ENCODE measurements at places on chromosomes 1 and 21. TPM values are rescaled to one million over a fixed set of nuclear protein-coding genes. Genes with fewer than 3 reads are reported as not detected.

Gene GUCA2A
- not detected for total RNA-seq

Gene ADORA1
- total RNA-seq, result not detected

Gene CFH
- total RNA-seq, result 5.0 TPM

Gene FAM177B
- total RNA-seq, result 0.19 TPM

Gene NDUFS5
- total RNA-seq, result 122 TPM

Gene MIXL1
- not detected for total RNA-seq

Gene DNALI1
- 0.26 TPM for total RNA-seq

Gene CDA
- total RNA-seq, result not detected

Gene FAM72A
- 37.4 TPM for total RNA-seq

Gene FCGR1A
- not detected for total RNA-seq

Gene SV2A
- total RNA-seq, result 15.8 TPM

Gene SZT2
- 60.2 TPM for total RNA-seq

Gene CD52
- 971 TPM for total RNA-seq

Gene SCYL3
- total RNA-seq, result 14.9 TPM

Gene RAB42
- total RNA-seq, result not detected

Gene ARTN
- not detected for total RNA-seq

DNA sequence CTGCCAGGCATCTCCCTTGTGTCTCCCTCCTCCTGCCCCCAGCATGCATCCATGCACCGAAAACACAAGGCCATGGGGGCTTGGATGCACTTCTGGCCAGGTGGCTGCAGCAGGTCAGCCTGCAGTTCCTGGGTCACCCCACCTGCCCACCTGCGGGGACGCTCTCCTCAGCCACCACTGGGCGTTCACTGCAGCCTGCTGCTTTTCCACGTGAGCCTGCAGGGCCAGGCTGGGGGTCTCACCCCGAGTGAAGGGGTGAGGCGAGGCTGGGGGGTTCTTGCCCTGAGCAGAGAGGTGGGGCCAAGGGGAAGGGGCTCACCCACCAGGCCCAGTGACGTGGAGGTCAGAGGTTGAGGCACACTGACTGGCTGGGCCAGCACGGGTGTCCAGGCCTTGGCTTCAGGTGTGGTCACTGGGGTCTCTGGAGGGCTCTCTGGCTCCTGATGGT lies 64.6 kb downstream of the WNT9A start:
- no peaks in the 10 kb centered on the region for H3K36me3 ChIP-seq
- H3K27ac ChIP-seq, result no peak overlapping the region

- H3K4me3 ChIP-seq, result no peak overlapping the region
- DNase-seq, result no peak
- no peaks in the 10 kb centered on the region for H3K36me3 ChIP-seq
- H3K4me1 ChIP-seq, result no peaks in the 10 kb centered on the region
Measured at GRCh38 chr1:189673217-189673616, 804.4 kb downstream of the BRINP3 start.

- no peaks in the 10 kb centered on the region for H3K4me1 ChIP-seq
- H3K27ac ChIP-seq, result no peak overlapping the region
- no peaks in the 10 kb centered on the region for H3K27me3 ChIP-seq
- H3K36me3 ChIP-seq, result no peaks in the 10 kb centered on the region
- DNase-seq, result no peak
Measured at GRCh38 chr1:86515597-86515996, 31.3 kb upstream of the CLCA4 start.

- H3K27ac ChIP-seq, result no peak overlapping the region
- no peak overlapping the region for H3K4me3 ChIP-seq
- H3K36me3 ChIP-seq, result peaks cover 2% of the 10 kb centered on the region
- peaks cover 4% of the 10 kb centered on the region for H3K4me1 ChIP-seq
- H3K27me3 ChIP-seq, result peaks cover 24% of the 10 kb centered on the region
Measured at GRCh38 chr1:43931711-43932660, 1.6 kb upstream of the ARTN start.

- no peaks in the 10 kb centered on the region for H3K4me1 ChIP-seq
- H3K36me3 ChIP-seq, result no peaks in the 10 kb centered on the region
Measured at GRCh38 chr1:201633811-201634210, 94.9 kb downstream of the NAV1 start.

- no peaks in the 10 kb centered on the region for H3K4me1 ChIP-seq
- no peaks in the 10 kb centered on the region for H3K27me3 ChIP-seq
- DNase-seq, result no peak
- no peaks in the 10 kb centered on the region for H3K36me3 ChIP-seq
- H3K27ac ChIP-seq, result no peak overlapping the region
- no peak overlapping the region for H3K4me3 ChIP-seq
Measured at GRCh38 chr21:27173053-27173452, 206.2 kb upstream of the ADAMTS5 start.

- no peak for DNase-seq
- peaks cover 7% of the 10 kb centered on the region for H3K27me3 ChIP-seq
- H3K4me1 ChIP-seq, result no peaks in the 10 kb centered on the region
- no peaks in the 10 kb centered on the region for H3K36me3 ChIP-seq
- H3K27ac ChIP-seq, result no peak overlapping the region
Measured at GRCh38 chr21:41593760-41594138, 85.8 kb upstream of the TMPRSS2 start.

DNA sequence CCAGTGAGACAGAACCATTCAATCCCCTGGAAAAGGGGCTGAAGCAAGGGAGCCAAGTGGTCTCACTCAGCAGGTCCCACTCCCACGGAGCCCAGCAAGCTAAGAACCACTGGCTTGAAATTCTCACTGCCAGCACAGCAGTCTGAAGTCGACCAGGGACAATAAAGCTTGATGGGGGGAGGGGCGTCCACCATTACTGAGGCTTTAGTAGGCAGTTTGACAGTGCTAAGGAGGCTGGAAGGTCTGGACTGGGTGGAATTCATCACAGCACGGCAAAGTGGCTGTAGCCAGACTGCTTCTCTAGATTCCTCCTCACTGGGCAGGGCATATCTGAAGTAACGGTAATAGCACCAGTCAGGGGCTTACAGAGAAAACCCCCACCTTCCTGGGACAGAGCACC lies 105.4 kb upstream of the GORAB start:
- no peak for DNase-seq
- no peaks in the 10 kb centered on the region for H3K4me1 ChIP-seq
- peaks cover 3% of the 10 kb centered on the region for H3K27me3 ChIP-seq
- H3K36me3 ChIP-seq, result no peaks in the 10 kb centered on the region
- H3K27ac ChIP-seq, result no peak overlapping the region

DNA sequence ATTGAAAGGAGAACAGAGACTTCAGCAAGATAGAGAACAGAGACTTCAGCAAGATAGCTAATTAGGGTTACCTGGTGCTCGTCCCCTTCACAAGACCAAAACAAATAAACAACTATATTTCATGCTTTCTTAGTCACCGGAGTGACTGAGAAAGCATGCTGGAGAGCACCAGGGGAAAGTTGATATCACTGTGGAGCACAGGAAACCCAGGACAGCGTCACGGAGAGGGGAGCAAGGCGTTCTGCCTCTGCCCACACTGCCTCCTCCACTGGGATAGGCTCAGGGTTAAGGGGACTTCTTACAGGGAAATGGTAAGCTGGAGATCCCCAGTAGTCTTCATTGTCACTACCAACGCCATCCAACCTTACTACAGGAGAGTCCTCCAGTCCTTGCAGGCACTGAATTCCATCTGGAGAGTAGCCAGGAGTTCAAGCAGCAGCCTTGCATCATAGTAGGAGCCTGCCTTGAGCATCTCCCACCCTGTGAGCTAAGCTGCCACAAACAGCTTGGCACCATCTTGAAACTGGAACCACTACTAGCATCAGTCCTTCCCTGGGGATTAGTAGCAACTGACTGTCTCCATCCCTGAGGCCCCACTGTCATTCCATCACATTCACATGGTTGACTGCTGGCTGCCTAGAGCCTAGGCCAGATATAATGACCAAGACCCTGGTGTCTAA lies 239.4 kb downstream of the PLPP3 start:
- no peaks in the 10 kb centered on the region for H3K27me3 ChIP-seq
- DNase-seq, result no peak
- no peaks in the 10 kb centered on the region for H3K4me1 ChIP-seq

- no peaks in the 10 kb centered on the region for H3K27me3 ChIP-seq
- no peak for DNase-seq
- H3K27ac ChIP-seq, result peak overlapping the region; percentile 77
- H3K36me3 ChIP-seq, result no peaks in the 10 kb centered on the region
Measured at GRCh38 chr1:149936992-149937705, 470 bp upstream of the MTMR11 start.

GRCh38 chr21:31358158-31358557 lies 14.1 kb upstream of the TIAM1 start:
- peaks cover 13% of the 10 kb centered on the region for H3K27me3 ChIP-seq
- DNase-seq, result no peak
- peaks cover 53% of the 10 kb centered on the region for H3K4me1 ChIP-seq
- H3K36me3 ChIP-seq, result peaks cover 18% of the 10 kb centered on the region
- no peak overlapping the region for H3K27ac ChIP-seq

DNA sequence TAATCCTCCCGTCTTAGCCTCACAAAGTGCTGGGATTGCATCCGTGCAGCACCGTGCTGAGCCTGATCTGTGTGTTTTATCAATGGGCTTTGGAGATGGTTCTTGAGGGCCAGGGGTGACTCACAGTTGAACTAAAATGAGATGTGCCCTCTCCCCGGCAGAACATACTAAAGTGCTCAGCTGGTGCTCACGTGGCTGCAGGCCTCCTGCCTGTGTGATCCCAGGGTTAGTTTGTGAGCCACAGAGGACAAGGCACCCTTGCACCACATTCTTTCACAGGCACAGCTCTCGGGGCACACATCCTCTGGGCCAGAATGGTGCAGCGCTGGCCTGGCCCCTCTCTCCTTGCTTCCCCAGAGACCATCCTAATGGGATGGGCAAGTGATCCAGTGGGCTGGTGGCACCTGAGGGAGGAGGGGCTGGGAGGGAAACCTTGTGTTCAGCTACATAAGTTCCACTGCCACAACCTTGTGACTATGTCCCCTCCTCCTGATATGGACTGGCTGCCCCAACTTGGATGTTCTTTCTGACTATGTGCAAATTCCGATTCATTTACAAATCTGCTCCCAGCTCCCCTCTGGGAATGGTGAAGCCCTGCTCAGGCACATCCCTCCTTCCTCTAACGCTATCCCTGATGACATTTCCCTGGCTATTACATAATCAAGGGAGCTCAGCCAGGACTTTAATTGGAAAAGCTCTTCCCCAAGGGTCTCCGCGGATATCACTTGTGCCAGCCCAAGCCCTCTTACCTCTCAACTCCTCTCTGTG lies 197.0 kb upstream of the EDN2 start:
- H3K27me3 ChIP-seq, result no peaks in the 10 kb centered on the region
- H3K4me3 ChIP-seq, result no peak overlapping the region
- H3K36me3 ChIP-seq, result no peaks in the 10 kb centered on the region

DNA sequence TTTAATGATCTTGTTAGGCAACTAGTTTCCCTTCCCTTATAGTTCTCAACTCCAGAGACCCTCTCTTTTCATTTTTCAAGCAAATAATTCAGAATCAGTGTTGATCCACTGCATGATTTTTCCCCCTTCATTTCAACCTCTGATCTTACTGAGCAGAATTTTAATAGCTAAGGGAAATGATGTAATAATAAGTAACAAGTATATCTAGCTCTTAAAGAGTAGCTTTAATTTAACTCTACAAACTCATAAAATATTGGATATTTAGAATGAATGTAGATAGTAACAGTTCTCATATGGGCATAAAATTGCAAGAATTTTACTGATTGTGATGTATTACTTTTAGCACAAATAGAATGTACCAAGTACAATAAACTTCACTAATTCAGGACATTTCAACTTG lies 130.2 kb downstream of the NR5A2 start:
- H3K27me3 ChIP-seq, result peaks cover 22% of the 10 kb centered on the region
- H3K27ac ChIP-seq, result no peak overlapping the region
- H3K36me3 ChIP-seq, result peaks cover 6% of the 10 kb centered on the region
- peaks cover 21% of the 10 kb centered on the region for H3K4me1 ChIP-seq
- H3K4me3 ChIP-seq, result no peak overlapping the region

GRCh38 chr1:62128745-62129144 lies 65.9 kb upstream of the L1TD1 start:
- no peaks in the 10 kb centered on the region for H3K4me1 ChIP-seq
- no peak for DNase-seq
- H3K36me3 ChIP-seq, result no peaks in the 10 kb centered on the region
- no peaks in the 10 kb centered on the region for H3K27me3 ChIP-seq
- no peak overlapping the region for H3K4me3 ChIP-seq

DNA sequence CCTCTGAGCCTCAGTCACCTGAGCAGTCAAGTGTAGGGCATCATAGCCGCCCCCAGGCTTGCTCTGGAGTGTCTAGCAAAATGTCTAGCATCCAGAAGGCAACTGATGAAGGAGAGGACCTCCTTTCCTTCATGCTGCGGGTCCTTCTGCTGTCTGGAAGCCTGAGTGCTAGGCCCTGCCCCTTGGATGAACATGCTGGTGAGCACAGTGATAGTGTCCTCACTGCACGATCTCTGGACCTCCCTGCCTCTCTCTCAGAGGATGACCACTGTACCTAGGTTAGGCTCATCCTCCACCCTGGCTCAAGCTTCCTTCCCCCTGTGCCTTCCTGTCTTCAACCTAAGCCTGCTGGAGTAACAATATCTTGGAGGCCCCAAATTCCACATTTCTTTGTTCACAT lies 128.6 kb downstream of the TENT5C start:
- no peak overlapping the region for H3K4me3 ChIP-seq
- peaks cover 3% of the 10 kb centered on the region for H3K36me3 ChIP-seq
- H3K27me3 ChIP-seq, result no peaks in the 10 kb centered on the region
- DNase-seq, result no peak
- H3K27ac ChIP-seq, result peak overlapping the region; percentile 80

GRCh38 chr1:202806845-202807450 lies 1.3 kb downstream of the KDM5B start:
- peaks cover 15% of the 10 kb centered on the region for H3K27me3 ChIP-seq
- H3K36me3 ChIP-seq, result peaks cover 3% of the 10 kb centered on the region
- DNase-seq, result peak; percentile 52
- H3K4me1 ChIP-seq, result peaks cover 60% of the 10 kb centered on the region

DNA sequence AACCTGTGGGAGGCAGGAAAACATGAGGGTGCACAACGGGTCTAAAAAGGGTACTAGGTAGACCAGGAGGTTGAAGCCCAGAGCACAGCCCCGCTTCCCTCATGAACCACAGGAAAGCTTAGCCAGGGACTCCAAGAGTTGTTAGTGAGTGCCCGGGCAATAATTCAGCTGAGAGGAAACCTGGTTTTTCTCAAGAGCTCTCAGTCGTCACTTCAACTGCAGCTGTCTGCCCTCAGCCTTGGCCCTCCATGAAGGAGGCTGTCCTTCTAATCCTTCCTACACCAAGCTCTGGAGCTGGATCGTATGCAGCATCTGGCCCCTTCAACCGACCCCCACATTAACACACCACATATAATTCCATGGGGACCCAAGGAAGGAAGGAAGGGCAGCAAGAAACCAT lies 77.0 kb upstream of the BACE2 start:
- H3K36me3 ChIP-seq, result no peaks in the 10 kb centered on the region
- no peak for DNase-seq
- no peak overlapping the region for H3K4me3 ChIP-seq
- H3K27ac ChIP-seq, result no peak overlapping the region
- H3K27me3 ChIP-seq, result peaks cover 6% of the 10 kb centered on the region

- peak; percentile 45 for DNase-seq
- H3K27me3 ChIP-seq, result peaks cover 5% of the 10 kb centered on the region
- peak overlapping the region; percentile 75 for H3K27ac ChIP-seq
- peaks cover 62% of the 10 kb centered on the region for H3K4me1 ChIP-seq
Measured at GRCh38 chr1:101284021-101284420, 47.2 kb downstream of the S1PR1 start.
